ENCODE measurements at places on chromosomes 11 and 22.

DNA sequence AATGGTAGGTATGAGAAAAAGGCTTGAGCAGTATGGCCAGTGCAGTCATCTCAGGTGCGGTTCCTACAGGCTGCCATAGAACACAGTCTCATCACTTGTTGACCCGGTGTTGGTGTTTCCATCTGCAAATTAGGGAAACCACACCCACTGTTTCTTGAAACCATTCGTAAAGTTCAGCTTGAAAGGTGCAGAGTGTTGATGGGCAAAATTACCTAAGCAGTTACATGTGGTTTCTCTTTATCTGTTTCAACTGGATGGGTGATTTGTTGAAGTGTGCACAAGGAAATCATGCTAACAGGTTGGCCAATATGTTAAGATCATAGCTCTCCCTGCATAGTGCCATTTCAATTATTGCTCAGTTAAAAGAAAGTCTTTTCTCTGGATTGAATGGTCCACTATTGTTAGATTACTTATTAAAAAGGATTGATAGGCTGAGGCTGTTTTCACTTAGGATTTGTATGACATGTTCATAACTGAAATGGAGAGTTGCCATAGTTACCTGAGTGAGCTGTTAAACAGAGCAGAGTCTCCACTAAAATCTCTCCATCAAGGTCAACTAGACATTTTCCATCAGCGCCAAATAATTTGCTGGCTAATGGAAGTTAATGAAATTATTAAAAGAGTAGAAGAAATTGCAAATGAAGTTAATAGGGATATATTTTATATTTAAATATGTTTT is 203.1 kb upstream of the MTMR2 start:
- no peak for DNase-seq

GRCh38 chr11:127693686-127694085 is 693.1 kb upstream of the KIRREL3 start:
- DNase-seq: no peak

DNA sequence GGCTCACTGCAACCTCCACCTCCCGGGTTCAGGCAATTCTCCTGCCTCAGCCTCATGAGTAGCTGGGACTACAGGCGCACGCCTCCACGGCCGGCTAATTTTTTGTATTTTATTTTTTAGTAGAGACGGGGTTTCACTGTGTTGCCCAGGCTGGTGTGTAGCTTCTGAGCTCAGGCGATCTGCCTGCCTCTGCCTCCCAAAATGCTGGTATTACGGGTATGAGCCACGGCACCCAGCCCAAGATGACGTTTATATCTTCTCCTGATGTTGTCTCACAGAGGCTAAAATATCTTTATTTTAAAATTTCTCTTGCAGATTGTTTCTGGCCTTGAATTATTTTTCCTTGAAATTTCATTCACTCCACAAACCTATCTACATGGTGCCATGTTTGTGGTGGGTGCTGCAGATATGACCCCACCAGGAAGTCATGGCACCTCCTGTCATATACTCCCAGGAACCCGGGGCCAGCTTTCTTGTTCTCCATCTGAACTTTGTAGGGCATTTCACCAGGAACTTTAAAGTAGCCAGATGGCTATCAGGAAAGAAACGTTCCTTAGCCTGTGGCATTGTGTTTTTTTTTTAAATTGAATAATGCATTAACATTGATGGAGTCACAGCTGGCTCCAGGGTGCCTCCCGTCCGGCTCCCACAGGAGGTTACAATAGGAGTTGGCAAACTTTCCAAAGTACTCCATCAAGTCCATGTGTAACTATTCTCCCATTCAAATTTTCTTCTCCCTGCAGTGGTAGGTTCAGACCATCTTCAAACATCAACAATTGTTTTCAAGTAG is 42.0 kb upstream of the LIPT2 start:
- no peak for DNase-seq

DNA sequence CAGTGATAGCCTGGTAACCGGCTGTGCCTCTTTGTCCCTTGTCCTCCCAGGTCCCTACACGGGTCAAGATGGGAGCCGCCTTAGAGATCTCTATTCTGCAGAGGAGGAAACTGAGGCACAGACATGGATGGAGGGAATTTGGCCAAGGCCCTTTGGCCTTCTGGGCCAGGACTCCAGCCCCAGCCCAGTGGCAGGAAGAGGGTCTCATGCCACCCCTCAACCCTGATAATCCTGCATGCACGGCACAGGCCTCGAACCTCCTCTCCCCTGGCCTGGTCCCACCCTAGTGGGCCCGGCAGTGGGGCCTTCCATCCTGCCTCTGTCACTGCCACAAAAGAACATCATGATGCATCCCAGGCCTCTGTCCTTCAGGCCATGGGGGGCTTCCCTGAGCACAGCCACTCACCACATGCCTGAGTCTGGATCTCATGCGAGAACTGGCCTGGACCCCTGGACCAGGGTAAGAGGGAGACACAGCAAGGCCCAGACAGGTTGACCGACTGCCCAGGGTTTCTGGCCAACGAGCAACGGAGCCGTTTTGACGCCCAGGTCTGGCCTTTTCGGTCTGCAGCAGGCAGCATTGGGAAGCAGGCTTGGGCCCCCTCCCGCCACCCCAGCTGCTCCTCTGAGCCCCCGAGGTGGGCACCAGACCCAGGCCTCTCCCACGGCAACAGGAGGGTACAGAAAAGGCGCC is 6.5 kb downstream of the LINC01488 start:
- no peak for DNase-seq

- DNase-seq: no peak
These were observed 1.4 kb downstream of the SMPD1 start for GRCh38 chr11:6391537-6392134.

DNA sequence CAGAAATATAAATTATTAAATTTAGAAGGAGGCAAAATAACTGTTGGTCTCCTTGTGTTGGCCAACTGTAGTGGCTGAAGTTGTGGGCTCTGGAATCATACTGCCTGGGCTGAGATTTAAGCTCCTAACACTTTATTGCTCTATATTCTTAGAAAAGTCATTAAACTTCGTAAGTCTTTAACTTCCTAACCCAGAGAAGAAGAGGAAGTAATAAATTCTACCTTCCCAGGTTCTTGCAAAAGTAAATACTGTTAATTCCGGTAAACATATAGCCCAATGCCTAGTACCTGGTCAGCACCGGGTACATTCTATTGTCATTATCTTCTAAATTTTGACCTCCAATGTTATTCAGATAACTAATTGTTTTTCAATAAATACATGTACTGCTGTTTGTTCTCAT is 4.5 kb downstream of the OR51T1 start:
- no peak for DNase-seq

DNA sequence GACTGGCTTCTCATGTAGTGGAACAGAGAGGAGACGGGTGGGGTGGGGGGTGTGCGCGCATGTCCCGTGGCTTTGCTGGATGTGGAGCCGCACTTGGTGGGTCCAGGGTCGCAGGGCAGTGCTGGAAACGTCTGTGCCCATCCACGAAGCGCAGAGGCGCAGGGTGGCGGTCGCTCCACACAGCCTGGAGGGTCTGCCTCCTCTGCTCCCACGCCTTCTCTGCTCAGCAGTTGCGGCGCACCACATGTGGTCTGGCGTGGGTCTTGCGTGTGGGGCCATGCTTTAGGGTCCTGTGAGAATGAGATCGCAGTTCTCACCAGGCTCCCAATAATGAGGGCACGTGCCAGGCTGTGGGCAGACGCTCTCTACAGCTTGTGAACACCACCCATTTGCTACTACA is 50.7 kb downstream of the MUC6 start:
- DNase-seq: no peak

- DNase-seq: no peak
These were observed 33.1 kb upstream of the TSKU start for GRCh38 chr11:76750067-76750466.

- no peak for DNase-seq
These were observed 1179.8 kb downstream of the BRD1 start for GRCh38 chr22:48647606-48648515.

DNA sequence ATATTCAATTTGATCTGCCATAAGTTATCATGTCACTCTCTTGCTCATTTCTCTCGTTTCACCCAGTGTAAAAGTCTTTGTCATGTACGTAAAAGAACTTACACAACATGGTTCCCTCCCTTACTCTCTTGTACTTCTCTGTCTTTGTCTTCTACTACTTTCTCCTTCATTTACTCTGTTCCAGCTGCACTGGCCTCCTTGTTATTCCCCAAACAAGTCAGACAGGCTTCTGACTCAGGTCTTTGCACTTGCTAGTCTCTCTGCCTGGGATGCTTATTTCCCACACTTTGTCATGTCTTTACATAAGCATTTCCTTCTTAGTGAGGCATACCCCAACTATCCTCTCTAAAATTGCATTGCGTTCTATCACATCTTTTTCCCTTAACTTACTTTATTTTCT is 117.3 kb downstream of the CYP2R1 start:
- DNase-seq: no peak

DNA sequence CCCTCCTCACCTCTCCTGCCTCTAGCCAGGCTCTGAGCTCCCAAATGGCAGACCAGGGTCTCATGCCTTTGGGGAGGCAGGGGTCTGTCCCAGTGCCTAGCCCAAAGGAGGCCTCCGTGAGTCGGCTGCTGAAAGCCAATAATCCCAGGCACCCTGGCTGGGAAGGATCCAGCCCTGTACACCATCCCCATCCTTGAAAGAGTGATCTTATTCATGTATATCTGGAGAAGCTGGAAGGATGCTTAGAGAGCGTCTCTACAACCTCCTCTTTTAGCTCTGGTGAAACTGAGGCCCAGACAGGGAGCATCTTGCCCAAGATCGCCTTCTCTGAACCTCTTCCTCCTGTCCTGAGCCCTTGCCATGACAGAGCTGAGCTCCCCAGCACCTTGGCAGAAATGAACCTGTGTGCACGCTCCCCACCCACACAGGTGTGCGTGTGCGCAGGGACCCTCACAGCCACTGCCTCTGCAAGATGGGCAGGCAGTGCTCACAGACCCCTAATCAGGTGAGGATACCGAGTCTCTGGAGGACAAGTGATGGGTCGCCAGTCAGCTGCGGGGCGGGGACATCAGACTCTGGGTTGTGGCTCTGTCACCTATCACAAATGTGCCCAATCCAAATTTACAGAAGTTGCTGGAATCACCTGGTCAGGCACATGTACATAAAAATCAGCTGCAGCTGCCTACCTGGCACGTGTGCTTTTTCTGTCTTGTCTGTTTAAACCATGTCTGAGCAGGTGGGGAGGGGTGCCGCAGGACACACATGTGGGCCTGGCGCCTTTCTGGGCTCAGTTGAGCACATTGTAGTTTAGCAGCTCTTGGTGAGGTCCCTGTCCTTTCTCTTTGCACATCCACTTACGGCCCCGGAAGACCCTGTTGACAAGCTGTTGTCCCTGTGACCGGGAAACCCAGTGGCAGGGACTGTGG is 49.3 kb upstream of the WNT7B start:
- DNase-seq: no peak

DNA sequence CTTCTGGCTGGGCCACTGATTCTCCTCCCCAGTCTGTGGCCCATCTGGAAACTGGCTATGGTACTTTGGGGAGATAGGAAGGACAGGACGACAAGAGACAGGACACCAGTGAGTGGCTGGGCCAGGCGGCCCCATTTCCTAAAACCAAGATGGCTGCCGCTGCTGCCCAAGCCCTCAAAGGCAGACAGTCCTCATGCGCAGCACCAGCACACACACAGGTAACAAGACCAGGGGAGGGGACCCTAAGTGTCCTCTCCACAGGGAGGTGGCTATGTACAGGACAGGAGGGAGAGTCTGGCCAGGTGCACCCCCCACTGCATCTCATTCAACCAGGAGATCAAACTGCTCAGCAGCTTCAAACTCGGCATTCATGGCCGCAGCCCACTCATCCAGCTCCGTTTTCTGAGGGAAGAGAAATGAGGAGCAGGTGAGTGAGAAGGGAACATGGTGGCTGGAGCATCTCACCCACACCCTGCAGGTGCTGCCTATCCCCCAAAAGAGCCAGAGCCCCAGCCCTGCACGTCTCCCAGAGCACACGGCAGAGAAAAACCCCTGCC is 5.0 kb downstream of the CDCA5 start:
- no peak for DNase-seq

- no peak for DNase-seq
These were observed 28.1 kb upstream of the ALX4 start for GRCh38 chr11:44338026-44338425.

DNA sequence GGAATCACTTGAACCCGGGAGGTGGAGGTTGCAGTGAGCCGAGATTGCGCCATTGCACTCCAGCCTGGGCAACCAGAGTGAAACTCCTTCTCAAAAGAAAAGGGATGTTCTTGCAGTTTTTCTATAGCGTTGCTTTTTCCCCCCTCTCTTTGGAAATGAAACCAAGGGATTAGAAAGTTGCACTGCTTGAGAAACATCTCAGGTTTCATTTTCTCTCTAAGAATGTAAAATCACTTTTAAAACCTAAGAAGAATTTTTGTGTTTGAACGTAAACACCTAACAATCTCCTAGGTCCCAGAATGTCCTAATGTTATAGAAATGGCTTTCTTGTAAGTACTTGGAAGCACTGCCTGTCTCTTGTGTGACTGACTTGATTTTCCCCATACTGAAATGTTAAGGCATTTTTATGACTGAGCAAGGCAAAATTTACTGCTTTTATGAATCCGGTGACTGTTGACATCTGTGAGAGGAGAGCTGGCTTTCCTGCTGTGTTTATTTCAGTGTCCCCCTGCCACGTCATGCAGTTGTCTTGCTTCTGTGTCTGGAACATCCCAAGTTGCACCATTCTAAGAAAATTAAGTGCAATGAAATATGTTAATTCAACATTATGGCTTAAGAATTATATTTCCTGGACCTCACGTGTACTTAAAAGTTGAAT is 37.7 kb downstream of the NF2 start:
- DNase-seq: no peak

DNA sequence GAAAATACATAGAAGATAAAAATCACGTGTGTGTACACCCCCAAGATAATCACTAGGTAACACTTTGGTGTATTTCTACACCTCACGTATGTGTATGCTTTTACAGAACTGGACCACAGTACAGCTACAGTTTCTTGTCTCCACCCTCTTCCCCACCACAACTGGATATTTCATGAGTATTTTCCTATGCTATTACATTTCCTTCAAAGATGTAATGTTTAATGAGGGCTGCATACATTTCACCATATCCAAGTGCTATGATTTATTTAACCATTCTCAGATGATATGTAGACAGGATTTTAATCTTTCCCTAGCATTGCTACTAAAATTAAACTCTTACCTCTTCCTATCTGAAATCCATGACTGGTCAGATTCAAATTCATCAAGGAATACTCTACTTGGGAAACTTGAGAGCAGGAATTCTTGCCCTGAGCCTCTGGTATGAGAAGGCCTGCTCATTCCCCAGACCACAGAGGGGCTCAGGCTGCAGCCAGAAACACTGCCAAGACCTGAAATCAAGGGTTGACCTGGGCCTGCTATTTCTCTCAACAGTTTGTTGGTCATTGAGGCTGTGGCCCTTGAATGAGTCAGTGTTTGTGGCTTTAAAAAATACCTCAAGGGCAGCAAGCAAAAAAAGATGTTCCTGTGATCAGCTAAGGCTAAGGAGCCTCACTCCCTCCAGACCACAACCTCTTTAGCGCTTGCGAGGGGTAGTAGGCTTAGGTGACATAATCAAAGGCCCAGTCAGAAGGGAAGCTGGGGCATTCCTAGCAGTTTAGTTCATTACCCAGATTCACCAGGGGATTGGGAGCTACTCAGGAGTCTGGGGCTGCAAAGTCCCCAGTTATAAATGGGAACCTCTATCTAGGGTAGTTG is 55.5 kb downstream of the ABTB2 start:
- peak; percentile 95 for DNase-seq
